ENCODE measurements at places on chromosomes 7 and 10.
A peak's percentile ranks its signal among the peaks of the same experiment; 100 is the strongest.

DNA sequence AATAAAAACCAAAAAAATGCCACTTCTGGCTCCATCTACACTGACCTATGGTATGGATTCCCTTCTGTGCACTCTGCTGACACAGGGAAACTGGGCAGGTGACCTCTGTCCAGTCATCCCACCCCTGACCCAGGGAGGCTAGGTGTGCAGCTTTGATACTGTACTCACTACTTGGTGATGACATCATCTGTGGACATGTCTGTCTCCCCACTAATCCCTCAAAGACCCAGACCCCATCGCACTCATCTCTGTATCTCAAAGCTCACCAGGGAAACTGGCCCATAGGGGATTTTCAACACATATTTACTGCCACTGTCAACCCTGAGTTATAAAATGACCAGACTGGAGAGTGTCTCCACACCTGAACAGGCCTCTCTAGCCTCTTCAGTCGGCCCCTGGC lies 10.6 kb downstream of the SGMS1 start:
- DNase-seq, result no peak

DNA sequence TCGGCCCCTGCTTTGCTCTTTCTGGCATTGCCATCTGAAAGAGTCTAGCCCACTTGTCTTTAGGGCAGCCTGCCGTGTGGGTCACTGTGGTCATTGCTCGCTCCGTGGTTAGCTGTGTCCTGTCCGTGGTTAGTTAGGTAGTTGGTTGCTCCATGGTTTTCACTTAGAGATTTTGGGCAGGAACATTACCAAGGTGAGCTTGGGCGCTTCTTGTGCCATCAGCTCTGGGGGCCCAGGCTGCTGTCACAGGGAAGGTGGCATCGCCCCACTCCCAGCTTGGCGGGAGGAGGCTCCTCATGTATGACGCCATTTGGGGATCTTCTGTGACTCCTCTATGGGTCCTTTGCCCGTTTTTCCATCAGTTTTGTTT lies 53.1 kb downstream of the INPP5A start:
- DNase-seq, result no peak

DNA sequence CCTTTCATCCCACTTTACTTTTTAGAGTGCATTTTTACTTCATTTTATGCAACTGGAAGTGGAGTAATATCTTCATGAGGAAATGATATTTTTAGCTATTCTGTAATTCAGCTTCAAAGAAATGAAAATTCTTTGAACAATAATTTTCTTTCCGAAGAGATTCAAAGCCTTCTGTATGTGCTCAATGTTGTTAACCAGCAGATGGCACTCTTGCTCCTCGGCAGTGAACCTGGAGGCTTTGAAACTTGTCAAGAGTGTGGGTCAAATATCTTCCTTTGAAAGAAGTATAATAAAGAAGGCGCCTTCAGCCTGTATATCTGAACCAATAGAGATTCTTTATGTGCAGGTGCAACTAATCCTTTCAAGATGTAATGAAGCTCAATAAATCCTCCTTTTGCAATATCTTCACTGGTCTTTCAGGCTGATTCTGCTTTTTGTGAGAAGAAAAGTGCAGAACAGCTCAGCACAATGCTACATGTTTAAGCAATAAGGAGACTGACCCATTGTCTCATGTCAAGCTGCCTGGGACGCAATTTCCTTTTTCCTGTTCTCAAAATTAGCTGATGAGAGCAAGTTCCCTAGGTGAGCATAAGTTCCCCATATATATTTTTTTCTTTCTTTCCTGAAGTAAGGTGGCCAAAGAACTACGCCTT lies 258.4 kb downstream of the SEMA3A start:
- DNase-seq, result peak; percentile 2

DNA sequence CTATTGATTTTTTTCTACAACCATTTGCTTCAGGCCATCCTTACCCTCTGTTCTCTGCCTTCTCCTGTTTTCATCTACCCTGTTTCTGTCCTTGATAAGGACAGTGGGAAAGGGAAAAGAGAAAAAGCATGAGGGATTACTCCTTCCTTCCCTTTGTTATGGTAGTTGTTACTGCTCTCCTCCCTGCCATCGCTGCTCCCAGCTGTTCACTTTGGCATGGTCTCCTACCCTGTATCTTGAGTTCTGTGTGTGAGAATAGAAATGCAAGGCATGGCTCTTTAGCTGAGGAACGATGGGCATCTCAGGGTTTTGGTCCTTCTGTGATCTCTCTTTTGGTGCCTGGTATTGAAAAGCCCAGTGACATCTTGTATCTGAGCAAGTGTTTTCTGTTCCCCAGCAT lies 6.4 kb downstream of the CCSER2 start:
- no peak for DNase-seq

- DNase-seq, result peak; percentile 33
These were observed 750 bp downstream of the ZNF398 start for GRCh38 chr7:149147752-149148653.

DNA sequence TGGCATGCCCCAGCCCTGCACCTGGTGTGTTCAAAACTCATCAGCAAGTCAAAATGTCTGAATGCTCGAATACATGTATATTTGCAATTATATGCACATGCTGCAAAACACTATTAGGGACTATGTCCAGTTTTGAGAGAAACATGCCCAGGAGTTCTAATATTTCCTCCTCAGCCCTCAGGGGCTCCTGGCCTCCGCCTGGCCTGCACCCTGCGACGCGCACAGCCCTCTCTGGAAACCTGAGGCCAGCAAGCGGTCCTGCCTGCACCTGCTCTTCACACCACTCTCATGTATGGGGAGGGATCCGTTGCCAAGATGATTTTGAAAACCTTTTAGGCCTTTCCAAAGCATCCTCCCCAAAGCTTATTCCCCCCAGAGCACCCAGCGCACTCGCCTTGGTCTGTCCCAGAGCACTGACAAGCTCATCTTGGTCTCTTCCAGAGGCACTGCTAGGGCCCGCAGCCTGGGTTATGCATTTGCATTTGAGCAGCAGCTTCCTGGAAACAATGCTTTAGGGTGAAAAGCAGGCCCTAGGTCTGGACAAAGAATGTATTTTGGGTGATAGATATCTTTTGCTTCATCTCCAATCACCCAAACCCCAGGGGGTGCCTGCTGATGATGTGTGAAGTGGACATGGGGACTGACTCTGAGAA lies 22.6 kb upstream of the CNPY1 start:
- DNase-seq, result no peak

- no peak for DNase-seq
These were observed 21.8 kb upstream of the MRC1 start for GRCh38 chr10:17787087-17787961.

- no peak for DNase-seq
These were observed 12.8 kb downstream of the PRXL2A start for GRCh38 chr10:80421050-80421706.

DNA sequence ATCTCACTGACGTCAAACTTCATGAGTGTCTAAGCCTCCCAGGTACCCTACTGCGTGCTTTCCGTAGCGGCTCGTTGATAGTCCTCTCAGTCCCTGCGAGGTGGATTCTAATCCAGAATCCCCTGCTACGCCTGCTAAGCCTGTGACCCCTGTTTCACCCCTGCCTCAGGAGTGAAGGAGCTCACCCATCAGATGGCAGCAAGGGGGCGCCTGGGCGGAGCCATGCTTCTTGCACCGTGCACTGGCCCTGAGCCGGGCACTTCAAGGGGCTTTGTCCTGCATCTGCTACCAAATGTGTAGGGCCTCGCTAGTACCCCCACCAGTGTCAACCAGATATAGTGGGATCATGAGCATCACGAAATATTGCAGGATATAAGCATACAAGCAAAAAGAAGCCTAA lies 918 bp upstream of the STRA8 start:
- DNase-seq, result no peak
